H4 (cell line): ENCODE measurements at places on chromosomes 11 and 22. TPM values are rescaled to one million over a fixed set of nuclear protein-coding genes. Genes with fewer than 3 reads are reported as not detected.

Gene UPK2
- total RNA-seq = not detected in 2 replicates

GRCh38 chr11:81869351-81870065, 864.2 kb downstream of the FAM181B start:
- DNase-seq = peak; percentile 44

DNA sequence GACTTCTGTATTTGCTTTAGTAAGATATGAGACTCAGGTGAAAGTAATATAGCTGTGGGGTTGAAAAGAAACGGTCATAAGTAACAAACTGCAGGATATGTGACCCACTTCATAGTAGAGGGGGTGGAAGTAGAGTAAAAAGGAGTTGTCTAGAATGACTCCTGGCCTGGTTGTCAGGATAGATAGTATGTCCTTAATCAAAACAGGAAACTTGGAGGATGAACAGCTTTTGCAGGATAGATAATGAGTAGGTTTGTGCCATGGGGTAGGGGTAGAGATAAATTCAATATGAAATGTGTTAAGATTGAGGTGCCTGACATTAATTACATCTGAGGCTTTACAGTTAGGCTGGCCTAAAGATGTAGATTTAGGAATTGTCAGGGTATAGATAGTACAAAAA, 47.0 kb upstream of the B3GNT6 start:
- DNase-seq = no peak

GRCh38 chr11:11442791-11443190, 89.7 kb upstream of the CSNK2A3 start:
- DNase-seq = no peak

DNA sequence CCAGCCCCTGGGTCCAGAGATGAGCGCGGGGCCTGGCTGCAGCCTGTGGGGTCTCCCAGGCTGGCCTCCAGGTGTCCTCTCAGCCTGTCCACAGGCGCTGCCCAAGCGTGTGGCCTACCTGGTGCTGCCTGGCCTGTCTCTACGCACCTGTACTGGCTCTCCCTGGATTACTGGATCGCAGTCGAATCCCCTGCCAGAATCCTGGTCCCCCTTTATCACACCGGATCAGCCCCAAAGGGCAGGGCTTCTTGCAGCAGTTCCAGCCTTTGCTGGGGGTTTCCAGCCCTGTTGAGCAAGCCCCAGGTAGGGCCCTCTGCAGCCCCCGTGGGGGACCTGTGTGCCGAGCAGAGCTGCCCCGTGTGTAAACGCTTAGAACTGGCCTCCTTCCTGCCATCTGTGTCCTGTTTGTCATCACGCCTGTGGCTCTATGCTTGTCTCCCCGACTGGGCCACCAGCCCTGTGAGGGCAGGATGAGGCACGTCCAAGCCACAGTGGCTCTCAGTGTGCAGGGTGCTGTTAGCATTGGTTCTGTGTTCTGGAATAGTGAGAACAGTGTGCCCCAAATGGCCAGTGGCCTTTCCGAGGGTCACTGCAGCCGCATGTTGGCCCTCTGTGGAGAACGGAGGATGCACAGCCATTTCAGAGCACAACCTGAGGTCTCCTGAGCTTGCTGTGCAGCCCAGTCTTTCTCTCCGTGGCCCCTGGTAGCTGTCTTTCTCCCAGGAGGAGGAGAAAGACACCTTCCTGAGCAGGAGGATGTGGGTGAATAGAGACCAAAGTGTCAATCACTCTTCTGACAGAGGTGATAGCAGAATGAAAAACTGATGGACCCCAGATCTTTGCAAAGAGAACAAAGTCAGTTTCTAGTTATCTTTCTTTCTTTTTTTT, 13.9 kb upstream of the TXNRD2 start:
- no peak for DNase-seq
